ENCODE measurements at places on chromosomes 4 and X.

DNA sequence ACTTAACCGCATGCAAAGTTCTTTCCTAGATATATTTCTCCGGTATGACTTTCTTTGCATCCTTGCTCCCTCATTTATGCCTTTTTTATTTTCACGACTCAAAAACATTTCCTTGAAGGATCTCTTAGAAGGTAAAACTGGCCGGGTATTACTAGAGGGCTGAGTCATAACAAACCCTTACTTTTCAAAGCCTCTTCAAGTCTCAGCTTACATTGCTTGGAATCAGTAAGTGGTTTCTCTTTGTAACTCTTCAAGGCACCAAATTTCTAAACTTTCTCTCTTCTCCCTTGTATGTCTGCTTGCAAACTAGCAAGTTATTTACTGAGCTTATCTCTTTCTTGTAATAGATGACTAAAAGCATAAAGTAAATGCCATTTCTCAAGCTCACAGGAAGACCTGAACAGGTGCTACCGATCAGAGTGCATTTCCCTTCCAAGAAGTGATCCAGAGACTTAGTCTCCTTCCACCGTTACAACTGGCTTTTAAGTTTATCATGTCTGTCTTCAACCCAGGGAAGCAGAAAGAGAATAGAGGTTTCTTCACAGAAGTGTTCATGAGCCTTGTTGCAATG is 75.5 kb downstream of the ANXA10 start:
- DNase-seq: no peak

- DNase-seq: no peak
Measured at GRCh38 chr4:4862665-4863482, 3.4 kb downstream of the MSX1 start.

DNA sequence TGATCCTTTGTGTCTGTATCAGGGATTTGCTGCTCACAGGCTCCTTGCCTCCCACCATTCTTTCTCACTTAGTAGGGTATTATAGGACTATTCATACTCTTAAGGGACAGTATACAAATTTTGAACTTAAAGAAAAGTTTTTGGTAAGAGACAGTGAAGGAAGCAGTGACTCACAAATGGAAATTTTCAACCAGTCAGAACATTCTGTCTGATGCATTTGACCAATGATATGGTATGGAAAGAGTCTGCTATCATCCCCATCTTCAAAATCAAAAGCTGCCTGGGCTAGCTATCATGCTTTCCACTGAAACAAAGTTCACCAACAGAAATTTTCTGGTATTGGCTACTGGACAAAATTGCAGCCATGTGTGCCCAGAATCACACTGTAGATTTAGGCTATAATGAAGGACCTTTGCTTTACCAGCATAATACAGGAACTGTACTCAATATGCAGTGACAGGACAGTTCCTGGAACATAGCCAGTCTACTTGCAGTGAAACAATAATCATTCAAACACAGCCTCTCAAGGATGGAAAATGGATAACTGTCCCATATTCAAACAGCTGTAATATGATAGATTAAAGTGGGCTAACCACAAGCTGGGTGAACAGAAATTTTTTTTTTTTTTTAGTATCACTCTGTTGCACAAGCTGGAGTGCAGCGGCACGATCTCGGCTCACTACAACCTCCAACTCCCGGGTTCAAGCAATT is 109.0 kb upstream of the ACSL4 start:
- no peak for DNase-seq

- DNase-seq: no peak
Measured at GRCh38 chr4:57039345-57039744, 60.6 kb downstream of the POLR2B start.

DNA sequence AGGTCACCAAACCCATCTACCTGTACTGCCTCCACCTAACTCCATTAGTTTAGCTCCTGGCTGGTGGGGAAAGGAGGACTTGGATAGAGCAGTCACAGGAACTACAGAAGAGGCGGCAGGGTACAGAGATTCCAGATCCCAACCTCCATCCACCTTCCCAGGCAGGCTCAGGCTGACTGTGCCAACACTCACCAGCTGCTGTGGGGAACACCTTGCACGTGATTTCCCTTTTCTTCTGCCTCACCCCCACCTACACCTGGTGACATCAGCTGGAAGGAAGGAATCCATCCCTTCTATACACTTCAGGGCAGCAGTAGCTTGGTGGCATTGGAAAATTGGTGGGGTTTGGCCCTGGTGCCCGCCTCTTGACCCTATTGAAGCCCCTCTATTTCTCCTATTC is 41.5 kb downstream of the EFNB1 start:
- no peak for DNase-seq

GRCh38 chr4:151302432-151302831 is 23.0 kb downstream of the SH3D19 start:
- no peak for DNase-seq

- DNase-seq: no peak
Measured at GRCh38 chr4:183797445-183798300, 107.4 kb upstream of the STOX2 start.

DNA sequence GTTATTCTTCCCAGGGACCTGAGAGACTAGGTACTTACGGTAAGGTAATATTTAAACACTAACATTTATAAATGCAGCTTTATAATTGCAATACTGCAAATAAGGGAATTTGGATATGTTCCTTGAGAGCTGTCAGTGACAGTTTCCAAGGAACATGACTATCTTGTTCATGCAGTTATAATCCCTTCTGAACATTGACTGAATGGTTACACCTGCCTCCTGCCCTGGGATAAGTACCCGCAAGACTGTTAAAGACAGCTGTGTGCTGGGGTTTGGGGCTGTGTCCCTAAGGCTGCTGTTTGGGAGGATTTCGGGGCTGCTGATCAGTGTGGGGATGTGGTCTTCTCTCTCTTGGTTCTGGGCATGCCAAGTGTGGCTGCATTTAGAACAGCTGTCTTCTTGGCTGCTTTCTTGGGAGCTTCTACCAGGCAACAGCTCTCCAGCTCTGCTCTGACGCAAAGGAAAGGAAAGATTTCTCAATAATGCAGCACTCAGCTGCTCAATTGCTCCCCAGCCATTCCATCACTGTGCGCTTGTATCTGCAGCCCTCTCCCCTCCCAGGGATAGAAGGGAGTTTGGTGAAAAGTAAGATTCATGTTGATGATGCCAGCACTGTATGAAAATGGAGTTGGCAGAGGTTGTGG is 298.8 kb upstream of the TAPT1 start:
- DNase-seq: no peak

- no peak for DNase-seq
Measured at GRCh38 chrX:134144231-134144630, 92.8 kb upstream of the CCDC160 start.

DNA sequence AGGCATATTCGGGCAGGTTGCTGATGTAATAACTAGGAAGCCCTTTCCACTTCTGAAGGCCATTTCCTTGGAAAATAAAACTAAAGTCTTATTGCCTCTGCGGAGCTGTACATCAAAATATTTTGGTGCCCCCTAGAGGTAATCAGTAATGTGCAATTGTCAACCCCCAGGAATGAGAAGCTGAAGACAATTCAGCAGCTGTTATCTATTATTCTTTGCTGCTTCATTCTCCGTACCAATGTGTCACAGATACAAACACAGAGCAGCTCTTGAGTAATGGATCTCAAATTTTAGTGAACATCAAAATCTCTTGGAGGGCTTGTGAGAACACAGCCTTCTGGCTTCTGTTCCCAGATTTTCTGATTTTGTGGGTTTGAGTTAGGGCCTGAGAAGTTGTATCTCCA is 3.5 kb upstream of the SLIT2 start:
- no peak for DNase-seq

GRCh38 chrX:41604766-41605543 is 83.8 kb upstream of the GPR34 start:
- no peak for DNase-seq

- no peak for DNase-seq
Measured at GRCh38 chr4:106676173-106676921, 307.8 kb upstream of the GIMD1 start.

DNA sequence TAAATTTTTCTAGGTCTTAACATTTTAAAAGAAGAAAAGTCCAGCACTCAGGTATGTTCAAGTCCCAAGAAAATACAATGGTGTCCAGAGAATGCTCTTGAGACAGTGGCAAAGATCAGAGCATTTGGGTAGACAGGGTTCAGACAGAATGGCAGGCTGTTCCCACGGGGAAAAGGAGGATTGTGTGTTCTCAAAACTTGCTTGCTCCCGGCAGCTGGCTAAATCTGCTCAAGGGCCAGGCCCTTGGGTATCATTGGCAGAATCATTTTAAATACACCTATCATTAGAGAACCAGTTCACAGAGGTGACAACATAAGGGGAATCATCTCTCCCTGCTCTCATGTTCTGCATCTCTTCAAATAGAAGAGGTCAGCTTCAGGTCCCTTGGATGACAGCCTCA is 456.3 kb downstream of the DTHD1 start:
- no peak for DNase-seq

DNA sequence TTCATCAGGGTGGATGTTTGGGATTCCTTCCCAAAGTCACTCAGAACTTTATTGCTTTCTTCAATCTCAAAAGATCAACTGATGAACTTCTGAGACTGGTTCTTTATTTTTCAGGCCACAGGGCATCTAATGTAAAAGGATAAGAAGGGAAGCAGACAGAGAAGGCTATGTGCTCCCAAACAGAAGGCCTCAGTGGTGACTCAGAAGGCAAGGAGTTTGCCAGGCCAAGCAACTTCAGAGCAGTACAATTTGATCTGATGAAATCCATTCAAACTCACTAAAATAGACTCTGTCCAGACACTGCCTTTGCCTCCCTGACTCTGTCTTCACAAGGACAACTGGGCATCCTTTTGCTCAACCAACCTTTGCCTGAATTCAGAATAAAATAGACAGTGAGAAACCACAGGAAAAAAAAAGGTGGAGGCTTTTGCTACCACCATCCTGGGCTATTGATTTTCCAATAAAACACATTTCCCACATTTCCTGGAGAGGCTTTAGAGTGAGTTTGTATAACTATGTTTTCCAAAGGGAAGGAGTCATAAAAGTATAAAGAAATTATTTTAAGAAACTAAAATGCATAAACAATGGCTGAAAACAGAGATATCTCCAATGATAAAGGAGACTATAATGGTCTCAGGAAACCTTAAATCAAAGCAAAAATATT is 55.2 kb downstream of the ARHGEF6 start:
- no peak for DNase-seq

DNA sequence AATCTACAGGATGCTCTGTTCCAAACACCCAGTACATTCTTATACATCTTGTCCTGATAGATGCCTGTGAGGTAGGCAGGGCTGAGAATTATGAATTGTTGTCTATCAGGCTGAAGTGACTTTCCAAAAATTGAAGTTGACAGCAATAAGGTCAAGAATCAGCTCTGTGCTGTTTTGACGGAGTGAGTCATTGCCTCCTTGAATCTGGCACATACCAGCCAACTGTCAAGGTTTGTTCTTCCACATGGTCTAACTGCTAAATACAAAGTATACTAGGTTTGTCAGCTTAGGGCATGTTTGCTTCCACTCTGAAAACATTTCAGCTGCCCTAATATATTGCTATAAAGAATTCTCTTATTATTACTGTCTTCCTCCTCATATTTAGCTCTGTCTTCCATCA is 32.3 kb downstream of the SH3RF1 start:
- no peak for DNase-seq

DNA sequence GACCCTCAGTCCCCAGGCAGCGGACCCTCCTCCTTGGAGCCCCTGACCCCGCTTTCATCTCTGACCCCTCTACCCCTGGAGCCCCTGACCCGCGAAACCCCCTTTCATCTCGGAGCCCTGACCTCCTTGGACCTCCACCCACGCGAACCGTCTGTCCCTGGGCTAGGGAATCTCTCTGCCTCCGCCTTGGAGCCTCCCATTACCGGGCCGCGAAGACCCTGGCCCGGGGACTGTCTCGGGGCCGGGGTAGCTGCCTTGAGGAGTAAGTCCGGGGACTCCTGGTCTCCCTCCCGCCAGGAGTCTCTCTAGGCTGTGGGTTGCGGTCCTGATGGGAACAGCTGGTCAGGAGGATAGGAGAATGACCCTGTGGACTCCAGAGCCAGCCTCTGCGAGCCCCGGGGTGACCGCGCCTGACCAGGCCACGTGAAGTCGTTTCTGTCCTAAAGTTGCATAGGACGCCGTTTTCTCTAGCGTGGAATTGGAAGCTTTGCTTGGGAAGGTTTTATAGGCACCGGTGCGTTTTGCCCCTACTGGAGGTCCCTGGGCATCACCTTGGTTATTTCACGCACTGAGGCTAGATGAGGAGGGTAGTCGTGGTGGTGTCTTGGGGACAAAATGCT is 824 bp downstream of the TBC1D14 start:
- no peak for DNase-seq

- DNase-seq: no peak
Measured at GRCh38 chrX:115333446-115333845, 43.9 kb downstream of the LUZP4 start.

DNA sequence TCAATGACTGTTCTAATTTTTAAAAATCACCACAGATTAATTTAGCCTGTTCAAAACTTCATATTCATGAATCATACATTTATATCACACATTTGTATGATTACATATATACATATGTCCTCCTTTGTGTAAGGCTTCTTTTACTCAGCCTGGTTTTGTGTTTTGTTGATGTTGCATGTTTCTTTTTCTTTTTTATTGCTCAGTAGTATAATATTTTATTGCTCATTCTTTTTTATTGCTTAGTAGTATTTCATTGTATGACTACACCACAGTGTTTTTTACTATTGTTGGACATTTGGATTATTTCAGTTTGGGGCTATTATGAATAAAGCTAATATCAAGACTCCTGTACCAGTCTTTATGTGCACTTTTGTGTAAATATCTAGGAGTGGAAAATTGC is 198.5 kb downstream of the RELL1 start:
- DNase-seq: no peak

DNA sequence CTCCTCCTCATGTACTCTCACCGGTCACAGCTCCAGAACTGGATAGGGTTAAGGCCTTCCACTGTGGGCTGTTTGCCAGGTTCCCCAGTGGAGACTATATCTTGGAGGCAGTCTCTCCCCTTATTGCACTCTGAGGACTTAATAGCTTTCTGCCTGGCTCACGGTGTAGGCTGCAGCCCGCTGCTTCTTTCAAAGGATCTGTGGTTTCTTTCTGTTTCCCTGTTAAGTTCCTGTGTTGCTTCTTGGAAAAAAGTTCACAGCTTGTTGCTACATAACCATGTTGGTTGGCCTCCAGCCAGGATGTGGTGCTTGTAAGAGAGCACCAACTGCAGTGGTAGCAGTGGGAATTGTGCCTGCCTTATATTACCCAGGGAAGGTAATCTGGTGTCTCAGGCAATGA is 24.9 kb upstream of the ZDHHC15 start:
- DNase-seq: no peak

DNA sequence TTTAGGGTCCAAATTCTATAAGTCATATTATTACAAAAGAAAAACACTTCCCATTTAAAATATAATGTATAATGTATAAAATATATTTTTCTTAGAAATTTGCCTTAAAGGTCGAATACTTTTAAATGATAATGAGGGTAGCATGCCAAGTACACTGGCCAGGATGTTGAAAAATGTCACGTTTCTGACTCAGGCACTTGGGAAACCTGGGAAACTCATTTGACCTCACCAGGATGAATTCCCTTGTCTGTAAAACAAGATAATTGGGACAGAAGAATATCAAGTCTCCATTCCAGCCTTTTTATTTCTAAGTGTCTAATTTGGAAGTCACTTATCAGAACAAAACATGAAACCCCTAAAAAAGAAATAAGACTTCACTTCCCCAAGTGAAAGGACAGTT is 3.4 kb upstream of the SLC39A8 start:
- no peak for DNase-seq

GRCh38 chrX:4547213-4547836 is 833.9 kb upstream of the PRKX start:
- peak; percentile 19 for DNase-seq

GRCh38 chrX:103730796-103731493 is 20.2 kb downstream of the TMEM31 start:
- no peak for DNase-seq
